ENCODE measurements at places on chromosomes 3 and 15.
A peak's percentile ranks its signal among the peaks of the same experiment; 100 is the strongest.

- DNase-seq, result peak; percentile 1
Measured at GRCh38 chr15:28786521-28786920, 61.9 kb downstream of the GOLGA6L7 start.

GRCh38 chr15:74464216-74464615 is 3.3 kb upstream of the UBL7 start:
- peak; percentile 89 for DNase-seq

DNA sequence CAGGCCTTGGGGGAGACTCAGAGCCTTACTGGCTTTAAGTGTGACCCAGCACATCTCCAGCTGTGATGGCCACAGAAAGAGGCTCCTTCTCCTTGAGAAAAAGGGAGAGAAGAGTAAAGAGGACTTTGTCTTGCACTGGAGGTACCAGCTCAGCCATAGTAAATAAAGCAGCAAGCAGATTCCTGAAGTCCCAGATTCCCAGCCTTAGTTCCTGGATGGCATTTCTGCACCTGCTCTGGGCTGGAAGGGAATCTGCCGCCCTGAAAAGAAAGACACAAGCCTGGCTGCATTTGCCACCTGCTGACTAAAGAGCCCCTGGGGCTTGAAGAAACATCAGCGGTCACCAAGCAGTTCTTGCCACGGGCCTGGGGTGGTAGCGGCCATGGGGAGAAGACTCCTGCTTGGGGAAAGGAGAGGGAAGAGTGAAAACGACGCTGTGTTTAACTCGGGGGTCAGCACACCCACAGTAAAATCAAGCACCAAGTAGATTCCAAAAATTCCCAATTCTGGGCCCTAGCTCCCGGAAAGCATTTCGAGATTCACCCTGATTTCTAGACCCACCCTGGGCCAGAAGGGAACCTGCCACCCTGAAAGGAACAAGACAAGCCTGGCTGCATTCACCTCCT is 24.2 kb upstream of the TNK2 start:
- no peak for DNase-seq

GRCh38 chr3:183529717-183530116 is 25.8 kb downstream of the KLHL6 start:
- DNase-seq, result no peak

- DNase-seq, result no peak
Measured at GRCh38 chr3:159607856-159608255, 380.8 kb upstream of the IL12A start.

Data from KBM-7 (cell line).